Calu3 (cell line): ENCODE measurements at places on chromosomes 2 and 18. TPM values are rescaled to one million over a fixed set of nuclear protein-coding genes. Genes with fewer than 3 reads are reported as not detected.

The SERPINB11 gene
- total RNA-seq, result not detected in 2 replicates

DNA sequence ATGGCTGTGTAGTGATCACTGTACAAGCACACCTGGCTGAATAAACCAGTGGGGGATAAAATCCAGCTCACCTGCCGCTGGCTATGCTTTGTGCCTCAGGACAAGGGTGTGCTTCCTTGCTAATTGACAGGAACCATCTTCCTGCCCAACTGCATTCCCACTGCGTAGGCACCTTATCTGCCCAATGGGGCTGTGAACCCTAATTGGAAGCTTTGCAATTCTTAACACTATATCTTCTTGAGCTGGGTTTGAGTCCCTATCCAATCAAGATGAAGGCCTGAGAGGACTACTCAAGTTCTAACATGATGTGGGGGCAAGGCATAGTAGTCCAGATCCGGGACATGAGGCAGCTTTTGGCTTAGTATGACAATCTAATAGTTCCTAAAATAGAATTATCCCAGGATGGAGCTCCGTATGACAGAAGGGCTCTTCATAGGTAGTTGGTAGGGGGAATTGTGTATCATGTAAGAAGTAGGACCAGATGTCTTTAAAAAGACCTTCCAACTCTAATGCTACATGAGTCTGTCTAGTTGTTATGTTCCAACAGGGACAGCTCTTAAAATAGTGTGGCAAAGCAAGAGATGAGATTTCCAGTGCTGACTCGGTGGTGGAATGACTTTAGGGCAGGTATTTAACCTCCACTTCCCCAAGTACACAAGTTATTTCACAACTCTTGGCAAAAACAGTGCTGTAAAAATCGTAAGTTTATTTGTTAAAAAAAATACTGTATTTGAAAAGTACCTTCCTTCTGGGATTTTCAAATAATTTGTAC lies 2.3 kb upstream of the TMEM150A start:
- no peak for DNase-seq

The ANKRD53 gene
- total RNA-seq, result not detected in 2 replicates

DNA sequence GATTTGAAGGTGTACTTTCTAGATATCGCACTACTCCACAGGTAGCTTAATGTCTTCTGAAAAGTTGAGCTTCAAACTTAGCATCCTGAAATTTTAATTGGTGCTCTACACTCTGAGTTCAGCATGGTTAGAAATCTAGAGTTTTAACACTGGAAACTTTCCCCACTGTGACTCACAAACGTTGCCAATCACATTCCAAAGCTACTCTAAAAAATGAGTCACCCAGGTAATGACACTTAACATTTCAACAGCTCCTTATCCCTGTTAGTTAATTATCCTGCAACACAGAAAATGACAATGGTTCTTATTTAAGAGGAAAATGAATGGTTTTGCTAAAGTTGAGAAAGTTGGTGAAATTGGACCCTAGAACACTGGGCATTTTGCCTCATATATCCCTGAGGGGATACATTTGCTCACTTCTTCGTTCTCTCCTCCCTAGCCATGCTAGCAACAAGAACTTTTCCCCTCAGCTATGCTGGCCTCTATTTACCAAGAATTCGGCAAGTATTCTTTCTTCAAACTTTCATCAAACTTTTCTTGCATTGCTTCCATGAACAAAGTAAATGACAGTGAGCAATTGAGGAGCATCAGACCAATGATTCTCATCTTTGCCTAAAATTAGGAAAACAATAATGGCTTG lies 1024.1 kb upstream of the KLHL29 start:
- no peak for DNase-seq

The PLB1 gene
- total RNA-seq, result 0.83 and 1.6 TPM in 2 replicates

DNA sequence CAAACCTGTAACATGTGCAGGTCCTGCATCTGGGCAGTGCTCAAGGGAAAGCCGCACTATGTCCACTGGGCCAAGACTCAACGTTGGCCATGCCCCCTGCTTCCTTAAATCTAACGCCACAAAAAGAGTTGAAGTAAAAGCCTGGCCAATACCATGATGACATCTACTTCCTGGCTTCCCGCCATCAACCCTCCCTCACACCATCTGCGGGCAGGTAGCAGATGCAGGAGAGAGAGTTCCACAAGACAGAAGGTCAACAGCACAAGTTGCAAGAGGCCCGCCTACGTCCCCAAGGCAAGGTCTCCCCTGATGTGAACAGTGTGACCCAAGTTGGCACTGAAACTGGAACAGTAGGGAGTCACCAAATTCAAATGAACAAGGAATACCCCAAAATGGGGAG lies 48.4 kb downstream of the ABCG8 start:
- DNase-seq, result no peak

The KRTCAP3 gene
- 71.8 and 74.0 TPM in 2 replicates for total RNA-seq
